ENCODE measurements at places on chromosomes 16 and 17. TPM values are rescaled to one million over a fixed set of nuclear protein-coding genes. Genes with fewer than 3 reads are reported as not detected.

DNA sequence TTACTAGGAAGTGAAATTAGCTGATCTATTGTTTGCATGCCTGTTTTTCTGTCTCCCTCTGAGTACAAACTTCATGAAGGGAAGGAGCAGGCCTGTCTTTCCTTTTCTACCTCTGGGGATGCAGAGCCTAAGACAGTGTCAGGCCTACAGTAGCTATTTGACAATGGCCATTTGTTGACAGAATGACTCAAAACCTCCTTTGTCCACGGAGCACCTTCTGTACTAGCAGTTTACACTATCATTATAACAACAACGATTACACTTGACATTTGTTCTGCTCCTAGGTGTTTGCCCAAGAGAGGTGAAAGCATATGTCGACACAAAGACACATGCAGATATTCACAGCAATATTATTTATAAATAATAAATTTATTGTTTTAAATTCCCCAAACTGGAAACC, 132.3 kb upstream of the IRX3 start:
- H3K27ac ChIP-seq: no peak overlapping the region
- no peak for DNase-seq
- no peaks in the 10 kb centered on the region for H3K36me3 ChIP-seq
- no peak overlapping the region for H3K4me3 ChIP-seq
- no peaks in the 10 kb centered on the region for H3K4me1 ChIP-seq

GRCh38 chr17:43411369-43411677, 12.5 kb downstream of the ARL4D start:
- H3K36me3 ChIP-seq: no peaks in the 10 kb centered on the region
- H3K27me3 ChIP-seq: peaks cover 17% of the 10 kb centered on the region
- no peak overlapping the region for H3K4me3 ChIP-seq
- no peak overlapping the region for H3K27ac ChIP-seq

The HBZ gene
- total RNA-seq: not detected

GRCh38 chr17:41547378-41547841, 19.3 kb upstream of the KRT19 start:
- H3K27me3 ChIP-seq: peaks cover 18% of the 10 kb centered on the region
- peaks cover 27% of the 10 kb centered on the region for H3K4me1 ChIP-seq
- H3K4me3 ChIP-seq: no peak overlapping the region
- H3K27ac ChIP-seq: no peak overlapping the region

The UQCRC2 gene
- 309 TPM for total RNA-seq

- no peak overlapping the region for H3K4me3 ChIP-seq
- peaks cover 42% of the 10 kb centered on the region for H3K27me3 ChIP-seq
- H3K36me3 ChIP-seq: no peaks in the 10 kb centered on the region
- H3K27ac ChIP-seq: no peak overlapping the region
- H3K4me1 ChIP-seq: peaks cover 18% of the 10 kb centered on the region
Measured at GRCh38 chr16:24583494-24583893, 44.1 kb downstream of the RBBP6 start.

- peaks cover 16% of the 10 kb centered on the region for H3K4me1 ChIP-seq
- H3K27me3 ChIP-seq: no peaks in the 10 kb centered on the region
- no peaks in the 10 kb centered on the region for H3K36me3 ChIP-seq
- H3K27ac ChIP-seq: no peak overlapping the region
- no peak overlapping the region for H3K4me3 ChIP-seq
- no peak for DNase-seq
Measured at GRCh38 chr16:12145918-12146317, 169.4 kb downstream of the SNX29 start.

- peaks cover 3% of the 10 kb centered on the region for H3K36me3 ChIP-seq
- H3K4me3 ChIP-seq: no peak overlapping the region
- no peaks in the 10 kb centered on the region for H3K27me3 ChIP-seq
- no peak for DNase-seq
Measured at GRCh38 chr16:14497245-14498082, 132.6 kb downstream of the PARN start.

The PTGES3L gene
- 0.36 TPM for total RNA-seq

The MAPT gene
- total RNA-seq: 2.1 TPM

DNA sequence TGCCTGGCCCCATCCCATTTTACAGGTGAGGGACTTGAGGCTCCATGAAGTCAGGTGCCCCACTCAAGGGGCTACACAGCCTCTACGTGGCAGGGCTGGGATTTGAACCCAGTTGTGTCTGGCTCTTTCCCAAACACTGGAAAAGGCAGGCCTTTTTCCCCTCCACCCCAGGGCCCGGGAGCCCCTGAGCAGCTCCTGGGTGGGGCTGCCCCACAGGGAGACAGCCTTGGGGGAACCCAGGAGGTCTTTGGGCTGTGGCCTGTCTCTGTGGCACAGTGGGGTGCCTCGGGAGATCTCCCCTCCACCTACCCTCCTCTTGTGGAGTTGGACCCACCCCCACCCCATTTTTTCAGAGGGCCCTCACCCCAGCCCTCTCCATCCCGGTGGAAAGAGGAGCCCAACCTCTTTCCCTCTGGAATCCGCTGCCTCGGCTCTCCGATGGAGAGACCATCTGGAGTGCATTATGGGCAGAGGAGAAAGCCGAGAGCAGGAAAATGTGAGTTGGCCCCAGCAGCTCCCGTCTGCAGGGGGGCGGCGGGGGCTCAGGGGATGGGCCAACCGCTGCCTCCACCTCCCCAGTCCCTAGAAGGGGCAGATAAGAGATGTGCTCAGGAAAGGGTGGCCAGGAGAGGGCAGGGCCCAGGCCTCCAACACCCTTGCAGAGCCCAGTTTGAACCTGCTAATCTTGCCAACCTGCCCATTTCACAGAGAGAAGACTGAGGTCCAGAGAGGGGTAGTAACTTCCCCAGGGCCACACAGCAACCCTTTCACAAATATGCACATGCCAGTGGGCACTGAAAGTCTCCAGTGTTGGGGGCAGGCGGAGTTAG, 15.4 kb upstream of the TMEM92 start:
- H3K27ac ChIP-seq: no peak overlapping the region
- H3K27me3 ChIP-seq: peaks cover 18% of the 10 kb centered on the region
- H3K36me3 ChIP-seq: no peaks in the 10 kb centered on the region
- DNase-seq: no peak
